ENCODE measurements at places on chromosomes 16 and 17.
A peak's percentile ranks its signal among the peaks of the same experiment; 100 is the strongest.

- DNase-seq, result no peak
Observed at GRCh38 chr16:62816971-62817519, 780.8 kb upstream of the CDH8 start.

- DNase-seq, result no peak
Observed at GRCh38 chr17:43598357-43599045, 52.4 kb upstream of the ETV4 start.

DNA sequence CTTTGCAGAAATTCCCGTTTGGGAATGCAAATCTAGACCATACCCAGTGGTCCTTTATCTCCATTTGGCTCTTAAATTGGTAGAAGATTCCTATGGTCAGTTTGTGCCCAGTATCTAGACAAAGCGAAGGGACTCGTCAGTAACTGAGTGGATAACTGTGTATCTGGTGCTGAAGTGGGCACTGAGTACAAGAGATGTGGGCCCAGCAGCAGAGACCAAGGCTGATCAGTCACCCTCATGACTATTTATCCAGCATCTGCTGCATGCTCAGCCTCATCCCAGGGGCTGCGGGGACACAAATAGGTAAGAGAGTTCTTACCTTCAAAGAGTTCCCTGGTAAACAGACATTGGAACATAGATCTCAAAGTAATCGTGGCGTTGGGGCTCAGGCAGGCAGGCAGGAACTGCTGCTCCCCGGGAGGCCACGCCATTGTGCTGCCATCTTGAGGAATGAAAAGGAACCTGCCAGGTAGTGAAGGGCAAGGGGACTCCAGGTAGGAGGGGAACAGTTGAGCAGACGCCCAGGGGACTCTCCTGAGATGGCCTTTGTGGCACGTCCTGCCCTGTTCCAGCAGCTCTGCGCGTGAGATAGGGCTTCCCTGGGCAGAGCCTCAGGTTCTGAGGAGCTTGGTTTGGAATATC is 10.3 kb downstream of the NT5M start:
- peak; percentile 25 for DNase-seq

- no peak for DNase-seq
Observed at GRCh38 chr17:4515501-4515900, 16.8 kb downstream of the SPNS2 start.

- no peak for DNase-seq
Observed at GRCh38 chr17:10316801-10317542, 55.8 kb downstream of the MYH13 start.

- DNase-seq, result no peak
Observed at GRCh38 chr16:24971718-24972117, 43.5 kb downstream of the ARHGAP17 start.

GRCh38 chr16:3780570-3780969 is 63.2 kb upstream of the TRAP1 start:
- no peak for DNase-seq

- DNase-seq, result no peak
Observed at GRCh38 chr17:61187038-61187437, 212.6 kb upstream of the TBX2 start.

DNA sequence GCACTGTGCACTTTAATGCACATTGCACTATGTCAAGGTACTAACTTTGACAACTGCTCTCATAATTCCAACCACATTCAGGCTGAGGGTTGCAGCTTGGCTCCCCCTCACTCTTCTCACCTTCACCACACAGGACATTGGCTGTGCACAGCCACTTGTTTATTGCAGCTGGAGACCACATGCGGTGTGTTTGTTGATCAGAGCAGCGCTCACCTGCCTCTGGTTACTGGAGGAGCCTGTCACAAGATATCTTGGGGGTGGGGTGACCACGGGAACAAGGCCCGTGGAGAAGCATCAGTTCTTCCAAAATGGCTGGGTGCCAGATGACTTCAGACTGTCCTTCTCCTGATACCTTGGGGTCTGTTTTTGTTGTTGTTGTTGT is 10.6 kb upstream of the CCL5 start:
- DNase-seq, result no peak

GRCh38 chr16:27223226-27223610 is 19.9 kb downstream of the KDM8 start:
- DNase-seq, result no peak

GRCh38 chr16:77553130-77553529 is 118.3 kb upstream of the ADAMTS18 start:
- DNase-seq, result no peak

DNA sequence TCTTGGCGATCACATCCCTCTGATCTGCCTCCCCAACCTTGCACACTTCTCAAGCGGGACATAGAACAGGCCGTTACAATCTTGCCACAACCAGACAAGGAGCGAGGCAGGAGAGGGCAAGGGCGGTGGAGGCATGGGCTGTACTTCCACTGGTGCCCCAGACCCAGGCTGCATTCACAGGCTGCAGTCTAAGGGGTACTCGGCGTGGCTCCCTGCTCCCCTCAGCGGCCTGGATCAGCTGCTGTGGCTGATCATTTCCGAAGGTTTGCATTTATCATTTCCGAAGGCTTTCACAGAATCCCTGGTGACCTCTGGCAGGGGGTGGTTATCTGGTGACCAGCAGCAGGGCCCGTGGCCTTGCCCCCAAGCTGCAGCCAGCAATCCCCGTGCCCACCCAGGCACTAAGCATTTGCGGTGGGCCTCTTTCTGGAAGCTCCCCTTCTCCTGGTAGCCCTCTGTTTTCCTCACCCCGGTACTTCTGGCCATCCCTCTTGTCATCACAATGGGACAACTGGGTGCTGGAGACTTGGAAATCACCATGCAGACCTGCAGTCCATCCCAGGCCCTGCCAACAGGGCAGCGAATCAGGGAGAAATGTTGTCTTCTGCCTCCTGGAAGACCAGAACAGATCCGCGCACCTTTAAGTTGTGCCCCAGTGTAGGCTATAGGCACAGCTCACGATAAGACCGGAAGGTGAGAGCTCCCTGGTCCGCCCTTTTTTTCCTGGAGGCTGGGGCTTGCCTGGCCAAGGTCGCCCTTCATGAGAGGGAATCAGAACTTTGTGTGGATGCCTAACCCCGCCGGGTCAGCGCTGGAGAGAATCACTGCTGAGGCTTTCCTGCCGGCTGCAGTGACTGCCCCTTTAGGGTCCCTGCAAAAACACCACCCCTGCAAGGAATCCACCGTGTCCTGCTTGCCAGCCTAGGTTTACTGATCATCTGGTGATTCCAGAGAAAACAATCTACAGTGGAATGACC is 1739.1 kb downstream of the TP53TG3F start:
- DNase-seq, result no peak

- DNase-seq, result no peak
Observed at GRCh38 chr16:67329901-67330300, 3.3 kb downstream of the LRRC36 start.

GRCh38 chr17:57595947-57596695 is 149.0 kb downstream of the CCDC182 start:
- DNase-seq, result no peak

DNA sequence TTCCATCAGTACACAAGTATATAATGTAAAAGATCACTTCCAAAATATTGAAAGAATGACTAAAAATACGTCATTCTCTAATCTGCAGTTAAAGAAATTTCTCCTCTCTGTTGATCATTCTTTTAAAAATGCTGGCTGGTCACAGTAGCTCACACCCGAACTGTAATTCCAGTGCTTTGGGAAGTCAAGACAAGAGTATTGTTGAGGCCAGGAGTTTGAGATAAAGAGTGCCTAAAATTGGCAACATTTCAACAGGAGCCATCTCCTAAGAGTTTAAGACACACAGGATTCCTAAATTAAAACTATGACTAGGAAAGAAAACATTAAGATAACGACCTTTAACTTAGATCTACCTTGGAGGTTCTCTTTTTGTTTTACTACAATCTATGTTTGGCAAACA is 4.5 kb upstream of the USP32 start:
- no peak for DNase-seq

- DNase-seq, result no peak
Observed at GRCh38 chr17:57918017-57918895, 37.0 kb downstream of the CUEDC1 start.

- DNase-seq, result no peak
Observed at GRCh38 chr16:12501707-12502457, 301.8 kb downstream of the CPPED1 start.

GRCh38 chr17:10286324-10286723 is 86.5 kb downstream of the MYH13 start:
- DNase-seq, result no peak

- peak; percentile 14 for DNase-seq
Observed at GRCh38 chr17:62965174-62965685, 805 bp upstream of the TANC2 start.

GRCh38 chr17:7992924-7993323 is 9.5 kb upstream of the GUCY2D start:
- no peak for DNase-seq

DNA sequence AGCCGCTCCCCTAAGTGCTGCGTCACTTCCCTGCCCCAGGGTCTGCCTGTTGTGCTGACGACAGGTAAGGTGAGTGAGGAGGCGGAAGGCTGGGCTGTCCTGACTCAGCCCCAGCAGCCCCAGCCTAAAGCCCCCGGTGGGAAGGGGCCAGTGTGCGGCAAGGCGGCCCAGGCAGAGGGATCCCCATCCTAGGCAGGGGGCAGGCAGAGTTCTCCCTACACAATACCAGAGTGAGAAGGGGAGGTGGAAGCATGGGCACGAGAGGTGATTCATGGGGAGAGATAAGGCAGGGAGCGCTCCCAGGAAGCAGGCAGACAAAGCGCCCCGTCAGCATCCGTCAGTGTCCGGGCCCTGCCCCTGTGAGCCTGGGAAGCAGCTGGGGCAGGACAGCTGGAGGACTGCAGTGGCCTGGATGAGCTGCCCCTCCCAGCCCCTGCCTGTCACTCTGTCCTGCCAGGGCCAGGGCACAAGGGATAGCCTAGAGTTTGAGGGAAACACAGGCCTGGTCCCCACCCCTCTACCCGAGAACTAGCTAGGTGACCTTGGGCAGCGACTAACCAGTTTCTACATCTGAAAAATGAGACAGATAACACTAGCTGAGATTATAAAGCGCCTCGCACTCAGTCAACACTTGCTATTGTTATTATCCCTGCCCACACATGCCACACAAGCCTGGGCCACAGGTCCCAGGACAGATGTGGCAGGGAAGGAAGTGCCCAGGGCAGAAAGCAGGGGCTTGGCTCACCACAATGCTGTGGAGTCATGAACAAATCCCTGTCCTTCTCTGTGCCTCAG is 3.8 kb downstream of the FAM83G start:
- no peak for DNase-seq

- no peak for DNase-seq
Observed at GRCh38 chr16:89904606-89905510, 13.8 kb upstream of the MC1R start.

GRCh38 chr17:29617481-29618271 is 5.0 kb downstream of the CORO6 start:
- DNase-seq, result peak; percentile 72

GRCh38 chr16:8959921-8960787 is 3.6 kb downstream of the USP7 start:
- DNase-seq, result no peak

- peak; percentile 55 for DNase-seq
Observed at GRCh38 chr17:68200689-68201417, 47.0 kb upstream of the AMZ2 start.

DNA sequence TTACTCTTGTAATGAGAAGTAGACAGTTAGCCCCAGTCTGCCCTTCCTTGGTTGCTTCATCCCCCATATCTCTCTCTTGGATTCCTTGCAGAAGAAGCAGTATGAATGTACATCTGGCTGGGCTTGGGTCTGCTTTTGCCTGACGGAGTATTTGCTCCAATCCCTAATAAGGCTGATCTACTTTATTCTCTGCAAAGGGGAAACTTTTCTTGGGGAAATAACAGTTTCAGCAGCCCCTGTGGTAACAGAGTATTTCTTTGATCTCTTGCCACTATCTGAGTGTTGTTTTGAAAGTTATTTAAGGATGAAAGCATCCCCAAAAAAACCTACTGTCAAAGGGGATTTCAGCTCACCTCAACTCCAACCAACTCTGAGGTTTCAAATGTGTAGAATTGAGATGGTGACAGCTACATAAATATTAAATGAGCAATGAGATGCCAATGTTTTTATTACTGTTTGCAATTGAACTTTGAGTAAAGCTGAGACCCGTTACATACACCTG is 168.9 kb upstream of the NOG start:
- DNase-seq, result no peak

DNA sequence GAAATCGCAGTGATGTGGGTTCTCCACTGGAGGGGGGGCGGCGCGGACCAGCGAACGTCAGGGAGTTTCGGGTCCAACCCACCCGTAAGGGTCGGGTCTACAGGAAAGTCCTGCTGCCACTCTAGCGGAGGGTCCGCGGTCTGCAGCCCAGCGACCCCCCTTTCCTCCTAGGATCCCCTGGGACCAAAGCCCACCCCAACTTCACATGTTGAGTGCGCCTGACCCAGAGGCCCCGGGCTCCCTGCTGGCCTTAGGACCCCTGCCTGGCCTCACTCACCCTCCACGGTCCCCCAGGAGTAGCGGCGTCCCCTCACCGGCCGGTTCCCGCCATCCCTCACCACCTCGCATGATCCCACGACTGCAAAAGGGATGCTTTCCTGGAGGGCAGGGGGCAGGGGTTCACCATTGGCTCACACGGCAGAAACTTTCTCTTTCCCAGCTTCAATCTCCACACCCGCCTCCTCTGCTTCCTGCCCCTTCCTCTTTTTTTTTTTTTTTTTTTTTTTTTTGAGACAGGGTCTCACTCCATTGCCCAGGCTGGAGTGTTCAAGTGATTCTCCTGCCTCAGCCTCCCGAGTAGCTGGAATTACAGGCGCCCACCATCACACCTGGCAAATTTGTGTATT is 3.1 kb downstream of the SEPTIN1 start:
- no peak for DNase-seq

GRCh38 chr17:49035470-49036269 is 38.5 kb downstream of the IGF2BP1 start:
- DNase-seq, result no peak

DNA sequence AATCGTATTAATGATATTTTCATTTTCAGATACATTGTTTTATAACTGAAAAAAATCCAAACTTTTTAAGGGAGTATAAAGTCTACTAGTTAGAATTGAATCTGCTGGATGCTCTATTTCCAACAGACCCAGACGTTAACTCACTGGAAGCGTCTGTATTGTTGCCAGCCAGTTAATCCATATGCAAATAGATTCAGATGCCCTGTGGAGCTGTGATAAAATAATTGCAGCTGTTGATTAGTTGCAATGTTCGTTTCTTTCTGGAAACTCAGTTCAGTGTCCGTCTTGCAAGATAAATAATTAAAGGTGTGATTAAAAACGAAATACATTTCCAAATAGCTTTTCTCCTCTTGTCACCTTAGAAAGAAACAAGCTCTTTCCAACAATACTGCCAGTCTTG is 5.1 kb upstream of the GNA13 start:
- no peak for DNase-seq

GRCh38 chr17:40095944-40096791 is 4.2 kb downstream of the NR1D1 start:
- no peak for DNase-seq

- no peak for DNase-seq
Observed at GRCh38 chr16:88569614-88569984, 604 bp upstream of the ZC3H18 start.

- DNase-seq, result no peak
Observed at GRCh38 chr17:74391771-74392170, 24.5 kb downstream of the GPR142 start.

- DNase-seq, result no peak
Observed at GRCh38 chr16:54123766-54124165, 162.8 kb downstream of the IRX3 start.

- no peak for DNase-seq
Observed at GRCh38 chr16:85674828-85675227, 13.9 kb downstream of the GINS2 start.

All from pons (tissue), 1 donor.